ENCODE measurements at places on chromosomes 7 and 10.
A peak's percentile ranks its signal among the peaks of the same experiment; 100 is the strongest.

DNA sequence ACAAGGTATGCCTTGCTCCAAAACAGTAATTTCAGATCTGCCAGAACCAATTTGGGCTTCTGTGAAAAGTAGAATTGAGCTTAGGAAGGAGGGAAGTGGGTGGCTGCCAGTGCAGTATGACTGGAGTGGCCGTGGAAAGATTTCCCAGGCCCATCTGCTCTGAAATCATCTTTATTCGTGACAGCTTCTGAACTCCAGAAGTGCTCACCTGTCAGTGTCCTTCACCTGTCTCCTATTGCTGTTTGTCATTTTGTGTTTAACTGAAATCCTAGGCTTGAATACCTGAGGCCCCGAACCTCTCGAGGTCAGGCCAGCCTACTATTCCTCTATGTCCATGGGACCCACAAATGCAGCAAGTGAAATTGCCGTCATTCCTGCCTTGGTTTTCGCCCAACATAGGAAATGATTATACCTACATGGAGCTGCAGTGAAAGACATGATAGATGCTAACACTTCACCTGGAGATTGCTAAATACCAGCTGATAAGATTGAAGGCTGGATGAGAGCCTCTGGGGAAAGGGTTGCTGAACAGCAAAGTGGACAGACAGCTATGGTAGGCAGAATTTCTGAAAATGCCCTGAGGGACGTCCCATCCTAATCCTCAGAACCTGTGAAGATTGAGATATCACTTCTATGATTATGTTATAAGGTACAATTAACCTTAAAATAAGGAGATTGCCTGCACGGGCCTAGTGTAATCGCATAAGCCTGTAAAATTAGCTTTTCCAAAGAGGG is 82.1 kb downstream of the C1GALT1 start:
- no peak for DNase-seq

DNA sequence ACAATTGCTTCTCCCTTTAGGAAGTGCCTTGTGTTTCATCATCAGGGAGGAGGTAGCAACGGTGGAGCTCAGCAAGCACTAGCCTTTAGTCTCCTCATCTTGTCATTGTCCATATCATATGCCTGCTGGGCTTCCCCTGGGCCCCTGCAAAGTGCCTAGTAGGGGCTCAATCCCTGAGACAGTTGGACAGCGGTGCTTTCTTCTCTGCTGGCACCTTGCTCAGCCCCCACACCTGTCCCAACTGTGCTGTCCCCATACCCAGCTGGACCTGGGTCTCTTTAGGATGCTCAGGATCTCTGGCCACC is 5.5 kb downstream of the SMARCD3 start:
- no peak for DNase-seq

DNA sequence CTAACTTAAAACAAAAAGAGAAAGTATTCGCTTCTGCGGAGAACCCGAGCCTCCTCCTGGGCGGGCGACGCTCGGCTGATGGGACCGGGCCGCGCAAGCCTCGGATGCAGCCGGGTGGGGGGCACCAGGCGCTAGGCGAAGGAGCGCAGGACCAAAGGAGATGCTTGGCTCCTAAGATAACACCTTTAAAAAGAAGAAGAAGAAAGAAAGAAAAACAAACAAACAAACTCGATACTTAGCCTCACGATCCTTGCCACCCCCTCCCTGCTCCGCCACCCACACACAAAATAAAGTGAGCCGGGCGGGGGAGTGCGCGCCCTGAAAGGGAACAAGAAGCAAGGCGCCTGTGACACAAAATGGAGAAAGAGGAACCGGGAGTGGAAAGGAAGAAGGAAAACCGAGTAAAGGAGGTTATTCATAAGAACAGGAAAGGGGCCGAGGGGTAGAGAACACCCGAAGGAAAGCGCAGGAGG is 34.0 kb upstream of the EBLN1 start:
- DNase-seq = peak; percentile 38

GRCh38 chr7:99040104-99040958 is 103.6 kb downstream of the SMURF1 start:
- DNase-seq = peak; percentile 62

- no peak for DNase-seq
Measured at GRCh38 chr7:23353172-23353571, 54.0 kb downstream of the MALSU1 start.

GRCh38 chr7:116353647-116354046 is 143.3 kb downstream of the TES start:
- peak; percentile 18 for DNase-seq

- DNase-seq = peak; percentile 14
Measured at GRCh38 chr10:71396084-71396710, 523 bp upstream of the CDH23 start.

DNA sequence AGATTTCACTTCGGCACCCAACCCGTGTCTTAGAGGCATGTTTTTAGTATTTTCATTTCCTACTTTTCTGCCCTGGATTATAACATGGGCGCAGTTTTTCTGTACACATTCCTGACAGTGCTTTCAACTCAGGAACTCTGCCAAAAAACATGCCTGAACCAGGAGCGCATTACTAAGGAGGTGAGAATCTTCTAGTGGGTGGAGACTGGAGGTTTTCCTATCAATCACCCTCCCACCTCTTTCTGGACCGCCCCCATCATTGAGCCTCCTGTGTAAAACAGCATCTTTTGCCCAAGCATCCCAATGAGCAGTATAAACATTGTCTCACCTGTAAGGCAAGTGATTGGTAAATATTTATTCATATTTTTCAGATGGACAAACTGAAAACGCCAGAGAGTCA is 53.2 kb downstream of the STK17A start:
- DNase-seq = peak; percentile 91

Measured in astrocyte (in vitro differentiated cells and primary cell).